ENCODE measurements at places on chromosomes 2 and 18.

- DNase-seq = no peak
These were observed 270.7 kb downstream of the SRBD1 start for GRCh38 chr2:45340318-45340717.

GRCh38 chr2:26559556-26559955 lies 81.6 kb downstream of the CIB4 start:
- no peak for DNase-seq

DNA sequence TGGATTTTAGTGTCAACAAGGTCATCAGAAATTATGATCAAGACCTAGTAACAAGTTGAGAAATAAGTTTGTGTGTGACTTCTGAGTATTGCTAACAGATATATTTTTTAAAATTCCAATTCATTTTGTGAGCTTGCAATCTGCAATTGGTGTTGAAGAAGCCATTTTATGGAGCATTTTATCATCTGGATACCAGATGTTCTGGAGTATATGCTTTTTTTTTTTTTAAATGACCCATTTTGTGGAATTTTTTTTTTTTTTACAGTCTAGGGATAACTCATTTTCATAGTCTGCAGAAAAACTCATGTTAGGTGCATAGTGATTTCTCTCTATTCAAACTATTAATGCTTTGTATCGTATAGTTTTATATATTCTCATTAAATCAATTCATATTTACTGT lies 12.6 kb downstream of the QPCT start:
- DNase-seq = no peak

DNA sequence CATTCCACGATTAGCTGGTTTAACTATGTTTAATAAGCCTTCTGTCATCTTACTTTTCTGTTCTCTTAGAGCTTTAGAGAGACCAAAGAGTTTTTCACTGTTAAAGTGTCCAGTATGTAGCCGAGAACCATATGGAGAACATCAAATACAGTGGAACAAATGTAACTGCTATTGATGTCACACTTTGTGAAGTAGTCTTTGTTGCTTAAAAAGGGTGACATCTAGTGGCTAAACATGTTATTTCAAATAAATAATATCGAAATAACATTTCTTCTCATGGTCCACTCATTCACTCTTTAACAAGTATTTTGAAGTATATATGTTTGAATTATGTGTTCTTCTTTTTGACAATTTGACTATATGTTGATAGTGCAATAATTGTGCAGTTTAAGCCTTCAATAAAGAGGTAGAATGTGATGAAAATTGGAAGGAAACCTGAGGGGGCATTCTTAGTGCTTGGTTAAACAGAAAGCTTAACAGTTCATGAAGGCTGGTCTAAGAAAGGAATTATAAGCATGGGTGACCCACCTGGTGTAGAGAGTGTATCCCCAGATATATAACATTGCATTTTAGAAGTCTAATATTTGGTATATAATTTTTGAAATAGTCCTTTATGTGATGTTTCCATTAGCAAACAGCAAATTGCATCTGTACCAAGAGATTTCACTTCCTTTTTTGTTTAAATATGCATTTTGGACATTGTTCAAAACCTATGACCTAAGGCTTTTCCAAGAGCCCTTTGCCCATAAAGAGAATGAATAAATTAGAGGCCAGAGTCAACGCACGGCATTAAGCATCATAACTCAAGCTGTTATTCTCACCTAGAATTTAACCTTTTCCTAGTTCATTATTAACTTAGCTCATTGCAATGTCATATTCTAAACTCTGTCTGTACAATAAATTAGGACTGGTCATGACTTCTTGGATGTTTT lies 112.1 kb downstream of the KYNU start:
- DNase-seq = no peak
